RPMI7951 (cell line): ENCODE measurements at places on chromosomes 4 and X. TPM values are rescaled to one million over a fixed set of nuclear protein-coding genes. Genes with fewer than 3 reads are reported as not detected.

MAP3K15 gene
- not detected in 2 replicates for total RNA-seq

- DNase-seq = peak; percentile 19
Measured at GRCh38 chr4:82811838-82812341, 13.3 kb upstream of the SCD5 start.

DNA sequence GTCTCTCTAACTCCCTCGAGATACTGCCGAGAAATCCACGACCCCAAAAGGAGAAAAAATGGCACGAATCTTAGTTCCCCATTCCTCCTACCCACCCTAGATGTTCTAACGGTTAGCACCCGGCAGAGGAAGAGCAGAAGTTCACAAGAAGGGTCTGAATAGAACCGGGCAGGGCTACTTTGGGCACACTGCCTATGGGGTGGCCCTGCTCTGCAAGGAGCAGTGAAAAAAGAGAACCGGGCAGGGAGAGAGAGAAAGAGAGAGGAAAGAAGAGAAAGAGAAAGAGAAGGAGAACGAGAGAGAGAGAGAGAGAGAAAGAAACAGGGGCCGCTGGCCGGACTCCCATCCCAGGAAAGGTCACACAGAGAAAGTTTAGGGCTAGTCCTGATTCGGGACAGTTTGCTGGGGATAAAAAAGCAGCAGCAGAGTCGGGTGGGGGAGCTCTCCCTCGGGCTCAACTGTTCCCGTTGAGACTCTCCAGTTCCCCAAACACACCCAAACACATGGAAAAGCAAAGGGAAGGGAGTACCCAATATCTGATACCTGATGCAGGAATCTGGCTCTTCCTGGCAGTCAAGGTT lies 468 bp downstream of the GLA start:
- DNase-seq = no peak

- no peak for DNase-seq
Measured at GRCh38 chr4:100569196-100569595, 51.4 kb upstream of the EMCN start.

DNA sequence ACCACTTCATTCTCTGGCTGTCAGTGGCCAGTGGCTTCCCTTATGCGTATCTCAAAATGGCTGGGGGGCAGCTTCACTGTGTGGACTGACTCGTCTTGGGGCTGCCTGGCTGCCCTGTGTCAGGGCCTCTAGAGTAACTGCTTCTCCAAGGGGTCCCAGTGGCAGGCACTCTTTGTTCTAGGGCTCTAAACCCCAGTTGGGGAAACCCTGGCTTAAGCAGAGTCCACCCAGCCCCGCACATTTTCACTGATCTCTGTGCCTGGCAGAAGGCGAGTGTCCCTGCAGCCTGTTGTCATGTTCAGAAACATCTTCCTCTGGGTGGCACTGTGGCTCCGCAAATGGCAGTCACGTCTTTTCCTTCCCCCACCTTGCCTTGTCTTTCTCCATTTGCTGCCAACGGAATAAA lies 59.7 kb downstream of the NBDY start:
- no peak for DNase-seq

GRCh38 chr4:70984106-70984505 lies 9.3 kb upstream of the DCK start:
- no peak for DNase-seq

DNA sequence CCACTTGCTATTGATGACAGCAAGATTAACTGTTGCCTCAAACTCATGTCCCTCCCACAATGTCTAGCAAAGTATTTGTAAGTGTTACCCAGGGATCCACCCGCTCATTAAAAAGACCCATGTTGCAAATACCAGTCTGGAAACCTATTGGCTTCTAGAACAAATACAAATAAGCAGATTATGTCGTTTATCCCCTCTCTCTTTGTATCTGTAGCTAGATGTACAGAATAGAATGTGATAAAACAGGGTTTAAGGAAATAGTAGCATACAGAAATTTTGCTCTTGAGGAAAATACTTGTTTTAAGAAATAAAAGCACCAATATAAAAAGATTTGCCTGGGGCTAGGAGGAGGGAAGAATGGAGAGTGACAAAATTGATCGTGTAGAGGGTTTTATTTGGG lies 142.7 kb upstream of the ZIC3 start:
- DNase-seq = no peak
